Colonic mucosa (tissue), 4 donors: ENCODE measurements at places on chromosomes 6 and 20. TPM values are rescaled to one million over a fixed set of nuclear protein-coding genes. Genes with fewer than 3 reads are reported as not detected.
A peak's percentile ranks its signal among the peaks of the same experiment; 100 is the strongest.

The ESR1 gene
- 0.16 TPM for total RNA-seq

The DAAM2 gene
- 3.6 TPM for total RNA-seq

The PLN gene
- total RNA-seq: 24.1 TPM

The MARCKS gene
- 242 TPM for total RNA-seq

The RNF114 gene
- total RNA-seq: 101 TPM

GRCh38 chr6:21665392-21666200, 72.0 kb downstream of the SOX4 start:
- DNase-seq: peak; percentile 18

GRCh38 chr6:1099264-1099663, 212.6 kb upstream of the FOXQ1 start:
- no peak for DNase-seq

GRCh38 chr20:59779656-59780380, 153.6 kb downstream of the SYCP2 start:
- peak; percentile 6 for DNase-seq

DNA sequence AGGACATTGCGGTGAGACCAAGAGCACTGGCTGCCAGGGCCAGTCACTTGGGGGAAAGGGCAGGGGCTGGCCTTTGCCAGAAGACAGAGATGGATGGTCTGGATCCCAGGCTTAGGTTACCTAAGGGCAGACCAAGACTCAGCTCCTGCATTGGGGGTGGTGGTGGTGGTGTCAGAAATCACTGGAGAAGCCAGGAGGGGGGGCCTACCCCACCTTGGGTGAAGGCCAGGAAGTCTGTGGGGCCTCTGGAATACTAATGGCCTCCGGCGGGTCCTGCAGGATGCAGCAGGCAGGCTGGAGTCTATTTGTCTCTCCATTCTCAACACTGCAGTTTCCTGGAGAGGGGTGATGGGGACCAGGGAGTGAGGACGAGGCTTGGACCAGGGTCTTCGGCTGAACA, 32.8 kb downstream of the CD40 start:
- no peak for DNase-seq

GRCh38 chr20:44494266-44494665, 18.6 kb downstream of the TTPAL start:
- DNase-seq: no peak

DNA sequence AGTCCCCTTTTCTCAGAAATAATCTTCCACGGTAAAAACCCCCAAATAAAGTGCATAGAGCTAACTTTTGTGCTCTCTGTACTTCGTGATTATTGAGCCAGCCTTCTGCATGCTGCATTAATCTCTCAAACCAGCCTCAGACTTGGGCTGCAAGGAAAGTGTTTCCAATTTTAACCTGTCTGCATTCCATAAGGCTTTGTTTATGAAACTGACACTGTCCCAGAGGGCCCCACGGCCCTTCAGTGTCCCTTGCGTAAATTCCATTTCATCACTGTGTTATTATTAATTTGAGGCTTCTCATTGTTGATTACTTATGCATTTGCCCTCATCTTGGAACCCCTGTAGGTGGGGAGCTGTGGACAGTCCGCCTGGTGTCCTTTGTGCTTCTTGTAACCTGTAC, 15.6 kb upstream of the SNRPB2 start:
- DNase-seq: no peak

DNA sequence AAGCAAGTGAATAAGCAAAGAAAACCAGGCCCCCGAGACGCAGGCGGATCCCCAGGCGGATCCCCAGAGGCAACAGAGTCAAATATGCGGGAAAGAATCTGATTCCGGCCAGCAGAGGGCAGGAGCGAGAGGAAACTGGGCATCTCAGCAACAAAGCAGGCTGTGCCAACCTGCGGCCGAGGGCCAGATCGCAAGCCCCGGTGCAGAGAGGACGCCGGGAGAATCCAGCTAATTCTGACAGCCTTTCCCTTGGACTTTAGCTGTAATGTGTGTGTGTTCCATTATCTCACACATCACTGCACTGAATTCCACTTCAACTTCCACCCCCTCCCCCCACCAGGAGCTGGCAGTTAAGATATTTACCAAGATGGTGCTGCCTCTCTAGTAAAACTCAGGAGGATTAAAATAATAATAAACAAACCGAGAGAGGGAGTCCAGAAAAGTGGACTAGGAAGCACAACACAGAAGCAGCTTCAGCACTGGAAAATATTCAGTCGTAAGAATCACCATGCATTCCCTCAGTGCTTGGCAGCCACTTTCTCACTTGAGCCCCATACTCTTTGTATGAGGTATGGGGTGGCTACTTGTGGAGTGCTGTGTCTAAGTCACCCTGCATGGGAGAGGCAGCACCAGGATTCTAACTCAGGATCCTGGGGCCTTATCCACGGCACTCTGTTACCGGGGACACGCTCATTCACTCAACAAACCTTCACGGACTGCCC, 66.2 kb upstream of the SNX9 start:
- peak; percentile 94 for DNase-seq

GRCh38 chr6:104431096-104431495, 428.6 kb downstream of the HACE1 start:
- DNase-seq: no peak
